ENCODE measurements at places on chromosomes 7 and 10. TPM values are rescaled to one million over a fixed set of nuclear protein-coding genes. Genes with fewer than 3 reads are reported as not detected.

Gene GLCCI1
- total RNA-seq: 9.7 TPM

Gene TBX20
- not detected for total RNA-seq

Gene NODAL
- not detected for total RNA-seq

Gene AFAP1L2
- total RNA-seq: 0.22 TPM

Gene RPEL1
- under 0.01 TPM for total RNA-seq

Gene EGR2
- total RNA-seq: 1.6 TPM

Gene MSMB
- total RNA-seq: not detected

Gene CHCHD1
- total RNA-seq: 17.5 TPM
